ENCODE measurements at places on chromosomes 7 and 10.

- no peak for DNase-seq
Observed at GRCh38 chr10:104680467-104681401, 39.6 kb downstream of the SORCS3 start.

- DNase-seq: no peak
Observed at GRCh38 chr10:11164803-11165590, 147.3 kb downstream of the CELF2 start.

DNA sequence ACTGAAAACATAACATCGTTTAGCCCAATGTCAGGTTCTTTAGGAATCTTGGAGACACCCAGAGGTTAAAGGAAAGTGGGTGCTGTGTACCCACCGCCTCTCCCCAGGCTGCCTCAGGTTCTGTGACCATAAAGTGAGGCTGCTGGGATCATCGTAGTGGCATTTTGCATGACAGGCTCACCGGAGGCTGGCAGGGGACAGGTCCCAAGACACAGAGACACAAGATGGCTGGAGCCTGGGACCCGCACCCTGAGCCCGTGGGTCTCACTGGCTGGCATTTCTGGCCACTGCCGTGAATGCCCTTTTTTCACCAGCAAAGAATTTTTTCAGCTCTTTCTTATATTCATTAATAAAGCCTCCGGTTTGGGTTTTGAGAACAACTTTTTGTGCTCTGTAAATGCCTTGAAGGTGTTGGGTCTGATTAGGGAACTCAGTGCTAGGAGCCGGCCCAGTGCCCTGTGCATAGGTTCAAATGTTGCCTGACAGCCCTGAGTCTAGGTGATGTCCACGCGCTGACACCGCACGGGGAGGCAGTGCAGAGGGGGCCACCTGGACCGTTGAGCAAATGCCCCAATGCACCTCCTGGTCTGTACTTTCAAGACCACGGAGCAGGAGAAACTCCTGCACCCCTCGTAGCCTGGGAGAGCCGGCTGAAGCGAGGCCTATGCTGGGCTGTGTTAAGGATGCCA is 130.0 kb downstream of the PAXIP1 start:
- no peak for DNase-seq

GRCh38 chr10:85445702-85446101 is 920.9 kb downstream of the GRID1 start:
- no peak for DNase-seq
